ENCODE measurements at places on chromosomes 5 and 9.

GRCh38 chr5:74433896-74434829 is 206.4 kb downstream of the ENC1 start:
- DNase-seq = no peak

GRCh38 chr5:54344653-54345052 is 34.3 kb upstream of the ARL15 start:
- no peak for DNase-seq

- DNase-seq = no peak
These were observed 12.7 kb upstream of the THG1L start for GRCh38 chr5:157718519-157718918.

- no peak for DNase-seq
These were observed 11.9 kb downstream of the GNPDA1 start for GRCh38 chr5:142000704-142001484.

DNA sequence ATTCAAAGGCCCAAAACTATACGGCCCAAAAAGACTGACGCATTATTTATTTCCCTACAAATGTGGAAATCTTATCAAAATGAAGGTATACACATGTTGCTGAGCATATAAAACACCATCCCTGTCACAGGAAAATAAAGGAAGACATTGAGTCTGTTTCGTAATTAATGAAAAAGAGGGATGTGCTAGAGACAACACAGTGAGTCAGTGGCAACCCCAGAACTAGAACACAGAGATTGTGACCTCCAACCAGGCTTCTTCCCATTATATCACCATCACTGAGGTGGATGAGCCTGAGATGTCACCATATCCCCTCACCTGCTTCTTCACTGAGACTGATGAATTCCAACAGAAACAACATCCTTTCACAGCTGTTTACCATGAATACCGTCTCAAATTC is 3.8 kb downstream of the NDUFA8 start:
- no peak for DNase-seq

DNA sequence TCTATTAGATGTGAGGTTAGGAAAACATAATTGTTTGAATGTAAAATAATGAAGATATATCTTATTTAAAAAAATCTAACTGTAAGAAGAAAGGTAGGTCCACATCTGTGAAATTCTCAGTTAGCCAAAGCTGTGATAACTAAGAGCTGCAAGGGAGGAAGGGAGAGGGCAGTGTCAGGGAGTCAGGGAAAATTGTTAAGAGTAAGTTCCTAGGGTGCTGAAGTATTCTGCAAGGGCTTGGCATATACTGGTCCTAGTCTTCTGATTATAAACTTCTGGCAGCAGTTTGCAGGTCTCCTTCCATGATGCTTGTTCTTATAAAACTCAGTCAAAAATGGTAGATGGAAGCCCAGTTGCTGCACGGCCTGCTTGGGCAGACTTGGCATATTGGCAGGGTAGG is 233.2 kb downstream of the NMUR2 start:
- no peak for DNase-seq

DNA sequence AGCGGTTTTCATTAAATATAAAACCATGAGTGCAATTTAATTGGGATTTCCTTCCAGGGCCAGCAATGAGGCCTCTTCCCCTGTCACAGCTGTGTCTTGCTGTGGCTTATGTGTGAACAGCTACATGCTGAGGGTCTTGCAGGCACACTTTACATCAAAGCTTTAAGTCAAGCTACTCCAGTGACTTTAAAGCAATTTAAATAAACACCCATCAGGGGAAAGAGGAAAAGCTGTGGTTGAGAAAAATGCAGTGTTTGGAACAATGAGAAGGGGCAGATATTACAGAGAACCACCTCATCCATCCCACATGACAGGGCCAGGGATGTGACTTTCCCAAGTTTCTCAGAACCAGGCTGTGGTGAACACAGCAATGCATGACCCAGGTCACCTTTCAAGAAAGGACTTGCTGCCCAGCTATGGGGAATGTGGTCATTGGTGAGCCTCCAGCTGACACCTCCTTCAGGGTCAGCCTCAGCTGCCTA is 115.9 kb upstream of the LPAR1 start:
- no peak for DNase-seq

DNA sequence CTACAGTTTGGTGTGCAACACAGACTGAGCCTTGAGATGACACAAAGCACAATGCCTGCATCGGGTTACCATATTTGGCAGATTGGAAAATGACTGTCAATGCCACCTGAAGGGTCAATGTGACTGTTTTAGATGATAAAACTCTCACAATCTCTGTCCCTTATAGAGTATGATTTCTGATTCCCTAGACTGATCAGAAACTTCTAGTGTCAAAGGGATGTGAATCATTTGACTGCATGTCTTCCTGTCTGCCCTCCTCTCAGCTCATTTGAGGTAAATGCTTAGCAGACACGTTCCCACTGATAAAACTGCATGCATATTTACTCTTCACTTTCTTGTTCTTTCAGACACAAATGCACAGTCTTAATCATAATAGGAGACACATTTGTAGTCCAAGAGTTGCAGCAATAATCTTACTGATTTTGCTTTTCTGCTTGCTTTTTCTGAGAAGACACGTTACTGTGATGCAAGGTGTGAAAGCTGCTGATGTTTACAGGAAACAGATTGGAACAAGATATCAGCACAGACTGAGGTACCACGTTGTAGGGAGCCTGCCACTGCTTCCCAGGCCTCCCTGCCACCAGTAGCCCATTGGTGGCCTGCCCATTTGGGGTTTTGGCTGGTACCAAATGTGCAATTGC is 77.8 kb downstream of the GCNT4 start:
- no peak for DNase-seq

- no peak for DNase-seq
These were observed 268.0 kb downstream of the ADAMTSL1 start for GRCh38 chr9:18741945-18742344.

DNA sequence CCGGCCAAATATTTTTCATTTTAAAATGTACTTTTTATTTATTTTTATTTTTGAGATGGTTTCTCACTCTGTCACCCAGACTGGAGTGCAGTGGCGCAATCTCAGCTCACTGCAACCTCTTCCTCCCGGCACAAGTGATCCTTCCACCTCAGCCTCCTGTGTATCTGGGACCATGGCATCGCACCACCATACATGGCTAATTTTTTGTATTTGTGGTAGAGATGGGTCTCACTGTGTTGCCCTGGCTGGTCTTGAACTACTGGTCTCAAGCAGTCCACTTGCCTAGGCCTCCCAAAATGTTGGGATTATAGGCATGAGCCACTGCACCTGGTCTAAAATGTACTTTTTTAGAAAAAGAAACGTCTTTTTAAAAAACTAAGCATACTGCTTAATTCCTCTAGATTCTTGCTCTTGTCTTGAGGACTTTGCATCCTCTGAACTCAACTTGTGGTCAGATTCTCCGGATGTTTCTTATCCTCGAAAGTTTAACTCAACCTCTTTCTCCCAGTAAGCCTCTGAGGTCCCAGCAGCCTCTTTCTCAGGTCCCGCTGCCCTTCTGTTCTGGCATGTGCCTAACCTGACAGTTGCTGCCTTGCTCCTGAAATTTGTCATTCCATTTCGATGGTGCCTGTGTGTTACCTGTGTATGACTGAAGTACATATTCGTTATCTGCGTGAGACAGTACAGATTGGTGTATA is 63.0 kb downstream of the TRIO start:
- DNase-seq = no peak

GRCh38 chr5:58855851-58856739 is 273.2 kb downstream of the RAB3C start:
- DNase-seq = no peak

DNA sequence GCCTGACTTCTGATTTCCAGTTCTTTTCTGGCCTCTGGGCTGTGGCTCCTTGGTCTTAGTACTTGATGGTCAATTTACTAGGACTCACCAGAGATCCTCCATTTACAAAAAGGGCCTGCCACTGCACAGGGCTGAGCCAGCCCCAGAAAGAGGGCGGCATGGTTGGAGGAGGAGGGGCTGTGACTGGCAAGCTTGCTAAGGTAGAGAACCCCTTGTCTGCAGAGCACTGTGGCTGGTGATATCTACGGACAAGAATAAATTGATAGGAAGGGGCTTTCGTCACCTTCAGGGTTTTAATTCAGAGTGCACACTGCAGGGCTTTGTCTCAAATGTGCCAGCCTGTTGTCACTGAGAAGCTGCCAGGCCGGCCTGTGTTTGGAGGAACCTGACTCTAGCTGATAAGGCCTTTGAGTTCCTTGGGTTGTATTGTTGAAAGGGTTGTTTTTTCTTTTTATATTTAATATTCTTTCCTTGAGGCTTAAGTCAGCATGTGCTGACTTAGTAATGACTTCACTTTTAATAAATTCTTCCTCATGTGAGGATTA is 15.1 kb downstream of the SLC22A5 start:
- DNase-seq = no peak

DNA sequence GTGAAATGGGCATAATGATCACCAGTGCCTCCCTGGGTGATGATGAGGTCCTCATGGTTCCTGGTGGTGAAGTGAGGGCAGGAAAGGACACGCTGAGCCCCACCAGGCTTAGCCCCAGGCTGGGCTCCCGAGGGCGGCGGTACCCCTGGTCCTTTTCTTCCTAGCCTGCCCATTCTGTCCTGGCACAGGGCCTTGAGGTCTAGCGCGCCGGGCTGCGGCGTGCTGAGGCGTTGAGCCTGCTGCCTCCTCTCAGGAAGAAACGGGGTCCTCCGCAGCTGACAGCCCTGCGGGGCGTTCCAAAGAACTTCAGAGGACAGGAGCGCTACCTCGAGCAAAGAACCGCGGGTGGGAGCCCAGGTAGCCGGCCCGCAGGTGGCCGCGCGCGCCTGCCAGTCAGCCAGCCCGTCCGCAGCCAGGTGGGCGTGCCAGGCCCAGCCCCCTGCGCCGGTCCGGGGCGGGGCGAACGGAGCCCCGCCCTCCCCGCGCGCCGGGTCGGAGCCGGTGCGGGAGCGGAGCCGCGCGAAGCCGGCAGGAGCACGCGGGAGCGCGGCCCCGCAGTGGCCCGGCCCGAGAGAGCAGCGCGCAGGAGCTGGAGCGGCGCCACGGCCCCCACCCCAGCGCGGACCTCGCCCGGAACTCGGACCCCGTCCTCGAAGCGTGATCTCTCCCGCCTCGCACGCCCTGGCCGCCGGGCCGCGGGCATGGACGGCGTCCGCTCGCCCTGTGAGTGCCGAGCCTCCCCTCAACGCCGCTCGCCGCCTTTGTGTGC is at the start of gene WNK2:
Gene WNK2 (plus strand): TSS at position 477 of the 769 bp plus-strand sequence. CDS start 791 bp downstream, outside the sequence.
- peak; percentile 34 for DNase-seq

DNA sequence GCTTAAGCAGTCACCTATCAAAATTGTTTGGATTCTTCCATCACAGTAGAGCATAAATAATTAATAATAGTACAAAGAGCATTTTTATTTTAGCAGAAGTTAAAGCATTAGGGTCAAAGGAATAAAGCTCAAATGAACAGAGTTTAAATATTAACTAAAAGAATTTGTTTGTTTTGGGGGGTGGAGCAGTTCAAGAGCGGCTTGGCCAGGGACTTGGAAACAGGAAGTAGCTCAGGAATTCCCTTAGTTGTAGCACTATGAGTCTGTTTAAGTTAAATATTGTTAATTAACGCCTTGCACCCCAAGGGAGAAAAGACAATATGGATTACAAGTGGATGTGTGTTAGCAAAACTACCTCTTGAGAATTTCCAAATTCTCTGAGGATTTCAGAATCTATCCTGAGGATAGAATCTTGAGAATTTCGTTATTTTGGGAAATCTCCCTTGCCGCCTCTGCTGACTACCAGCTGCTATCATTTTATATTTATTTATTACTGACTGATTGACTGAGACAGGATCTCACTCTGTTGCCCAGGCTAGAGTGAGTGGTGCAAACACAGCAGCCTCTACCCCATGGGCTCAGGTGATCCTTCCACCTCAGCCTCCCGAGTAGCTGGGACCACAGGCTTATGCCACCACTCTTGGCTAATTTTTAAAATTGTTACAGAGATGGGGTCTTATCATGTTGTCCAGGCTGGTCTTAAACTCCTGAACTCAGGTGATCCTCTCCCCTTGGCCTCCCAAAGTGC is 96.7 kb upstream of the CHD1 start:
- DNase-seq = no peak

DNA sequence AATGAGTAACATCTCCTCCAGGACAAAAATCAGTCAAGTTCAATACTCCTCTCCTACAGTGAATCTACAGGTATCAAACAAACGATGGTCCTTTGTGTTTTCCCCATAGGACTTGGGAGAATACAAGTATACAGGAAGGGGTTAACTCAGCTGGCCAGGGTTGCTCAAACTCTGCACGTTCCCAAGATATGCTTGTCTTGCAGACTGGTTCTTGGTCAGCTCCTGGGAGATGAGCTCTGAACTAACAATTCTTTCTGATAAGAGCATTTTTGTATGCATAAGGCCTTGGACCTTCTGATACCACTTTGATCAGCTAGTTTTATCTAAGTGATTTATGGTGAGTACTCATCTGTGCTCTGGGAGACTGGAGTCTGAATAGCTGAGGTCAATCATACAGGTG is 42.1 kb downstream of the LOX start:
- no peak for DNase-seq

DNA sequence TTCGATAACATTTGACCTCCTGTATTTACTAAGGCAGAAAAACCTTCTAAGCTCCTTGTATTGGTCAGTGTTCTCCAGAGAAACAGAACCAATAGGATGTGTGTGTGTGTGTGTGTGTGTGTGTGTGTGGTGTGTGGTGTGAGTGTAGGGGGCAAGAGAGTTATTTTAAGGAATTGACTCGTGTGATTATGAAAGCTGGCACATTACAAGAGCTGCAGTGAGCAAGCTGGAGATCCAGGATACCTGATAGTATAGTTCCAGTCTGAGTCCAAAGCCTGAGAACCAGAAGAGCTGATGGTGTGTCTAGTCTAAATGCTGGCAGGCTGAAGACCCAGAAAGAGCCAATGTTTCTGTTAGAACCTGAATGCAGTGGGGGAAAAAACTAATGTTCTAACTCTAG is 21.2 kb upstream of the PIK3R1 start:
- DNase-seq = no peak

DNA sequence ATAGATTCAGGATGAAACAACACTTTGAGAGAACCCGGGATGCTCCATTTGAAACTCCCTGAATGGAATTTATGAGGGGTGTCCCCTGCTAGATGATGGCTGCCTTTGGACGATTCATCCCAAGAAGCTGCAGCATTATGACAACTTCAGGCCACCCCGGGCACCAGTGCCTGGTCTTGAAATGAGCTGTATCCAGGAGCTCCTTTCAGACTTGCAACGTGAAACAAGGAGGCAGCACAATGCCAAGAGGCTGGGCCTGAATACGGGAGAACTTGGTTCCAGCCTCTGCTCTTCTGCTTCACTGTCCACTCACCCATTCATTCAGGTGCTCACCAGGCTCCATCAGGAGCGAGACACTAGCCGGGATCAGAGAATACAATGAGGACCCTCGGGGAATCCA is 78.3 kb downstream of the STK10 start:
- DNase-seq = no peak

- no peak for DNase-seq
These were observed 492 bp downstream of the TENT2 start for GRCh38 chr5:79612667-79613198.
